Activated naive CD4-positive, alpha-beta T cell treated with anti-CD3 and anti-CD28 coated beads, Interleukin-2, amount 50 U/mL, for 72 hours (primary cell): ENCODE measurements at places on chromosomes 1 and 21.

- no peak for DNase-seq
Observed at GRCh38 chr1:38962560-38962959, 20.9 kb upstream of the RHBDL2 start.

DNA sequence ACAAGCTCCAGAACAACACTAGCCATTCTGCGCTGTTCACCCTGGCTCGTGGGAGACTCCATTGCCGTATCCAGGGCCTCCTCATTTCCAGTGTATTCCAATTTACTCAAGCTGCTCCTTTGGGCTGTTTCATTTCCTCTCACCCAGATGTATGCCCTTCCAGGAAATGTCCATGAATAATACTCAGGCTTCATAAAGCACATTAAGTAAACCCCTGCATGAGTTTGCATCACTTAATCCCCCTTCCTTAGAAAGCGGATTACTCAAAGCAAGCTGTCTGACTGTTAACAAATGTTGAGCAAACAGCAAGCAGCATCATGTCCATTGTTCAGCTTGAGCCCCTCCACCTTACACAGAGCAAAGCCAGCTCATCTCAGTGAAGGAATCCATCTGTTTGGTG, 403.6 kb upstream of the PBX1 start:
- DNase-seq = no peak

GRCh38 chr1:168638884-168639283, 62.5 kb downstream of the XCL1 start:
- DNase-seq = no peak

DNA sequence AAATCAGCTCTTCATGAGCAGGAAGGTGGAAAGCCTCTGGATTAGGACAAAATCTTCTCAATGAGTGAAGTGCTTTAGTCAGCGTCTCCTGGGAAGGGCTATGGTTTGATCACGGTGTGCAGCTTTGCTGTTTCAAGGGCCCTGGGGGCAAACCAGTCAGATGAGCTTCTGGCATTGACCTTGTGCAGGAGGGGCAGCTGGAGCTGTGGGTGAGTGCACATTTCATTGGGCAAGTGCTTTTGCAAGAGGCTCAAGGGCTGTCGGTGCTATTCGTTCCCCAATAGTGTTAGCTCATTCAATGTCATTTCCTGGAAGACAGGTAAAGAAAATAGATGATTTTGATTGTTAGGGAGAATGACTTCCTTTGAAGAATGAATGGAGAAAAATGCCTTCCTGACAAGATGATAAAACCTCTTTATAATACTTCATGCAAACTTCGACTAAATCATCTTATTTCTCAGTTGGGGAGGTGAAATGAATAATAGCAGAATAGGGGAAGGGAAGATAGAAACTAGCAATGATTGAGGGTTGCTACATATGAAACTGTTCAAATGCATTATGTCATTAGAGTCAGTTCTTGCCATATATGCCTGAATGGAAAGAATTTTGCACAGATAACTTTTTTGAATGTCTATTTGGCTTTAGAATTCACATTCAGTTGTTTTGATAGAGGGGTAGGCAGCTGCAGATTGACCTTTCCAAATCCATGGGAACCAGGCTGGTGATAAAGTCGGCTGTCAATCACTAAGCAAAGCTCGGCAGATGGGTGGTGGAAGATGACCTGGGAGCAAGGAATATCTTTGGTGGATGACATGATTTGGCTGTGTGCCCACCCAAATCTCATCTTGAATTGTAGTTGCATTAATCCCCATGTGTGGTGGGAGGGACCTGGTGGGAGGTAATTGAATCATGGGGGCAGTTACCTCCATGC, 12.9 kb upstream of the DISC1 start:
- DNase-seq = no peak

GRCh38 chr1:37719572-37720195, 27.4 kb downstream of the CDCA8 start:
- DNase-seq = no peak

GRCh38 chr1:244585867-244586266, 67.1 kb upstream of the DESI2 start:
- DNase-seq = no peak

DNA sequence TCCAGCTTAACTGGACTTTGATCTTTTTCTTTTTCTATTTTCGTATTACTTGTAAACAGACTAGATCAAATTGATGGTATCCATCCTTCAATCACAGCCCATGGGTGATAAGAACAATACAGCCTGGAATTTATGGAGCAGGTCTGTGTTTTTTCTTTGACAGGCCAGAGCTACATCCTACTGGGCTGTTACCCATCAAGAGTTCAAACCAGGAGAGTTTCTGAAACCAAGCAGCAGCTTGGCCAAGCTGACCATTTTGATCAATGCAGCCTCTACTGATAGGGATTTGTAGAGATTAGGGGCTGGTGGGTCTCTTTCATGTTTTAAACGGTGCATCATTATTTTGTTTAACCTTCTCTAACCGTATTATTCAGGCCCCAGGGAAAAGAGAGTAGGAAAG, 24.3 kb upstream of the CCDC190 start:
- DNase-seq = no peak
